ENCODE measurements at places on chromosomes 5 and 9. TPM values are rescaled to one million over a fixed set of nuclear protein-coding genes. Genes with fewer than 3 reads are reported as not detected.

DNA sequence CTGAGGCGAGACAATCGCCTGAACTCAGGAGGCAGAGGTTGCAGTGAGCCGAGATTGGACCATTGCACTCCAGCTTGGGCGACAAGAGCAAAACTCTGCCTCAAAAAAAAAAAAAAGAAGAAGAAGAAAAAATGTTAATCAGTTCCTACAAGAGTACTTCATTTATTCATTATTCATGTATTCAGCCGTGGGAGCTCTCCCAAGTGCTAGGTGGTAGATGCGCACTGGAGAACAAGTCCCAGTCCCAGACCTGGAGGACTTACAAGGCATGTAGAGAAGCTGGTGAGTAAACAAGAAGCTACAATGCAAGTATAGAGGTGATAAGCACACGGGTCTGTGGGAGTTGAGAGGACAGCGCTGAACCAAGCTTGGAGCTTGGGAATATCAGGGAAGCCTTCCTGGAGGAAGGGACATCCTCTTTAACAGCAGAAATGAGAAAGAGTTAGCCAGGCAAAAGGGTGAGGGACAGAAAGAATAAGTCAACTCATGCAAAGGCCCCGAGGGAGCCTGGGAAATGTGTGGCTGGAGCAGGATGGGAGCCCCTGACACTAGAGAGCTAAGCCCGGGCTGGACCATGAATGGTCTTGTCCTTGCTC, 17.4 kb upstream of the AQP7 start:
- no peak for DNase-seq

DNA sequence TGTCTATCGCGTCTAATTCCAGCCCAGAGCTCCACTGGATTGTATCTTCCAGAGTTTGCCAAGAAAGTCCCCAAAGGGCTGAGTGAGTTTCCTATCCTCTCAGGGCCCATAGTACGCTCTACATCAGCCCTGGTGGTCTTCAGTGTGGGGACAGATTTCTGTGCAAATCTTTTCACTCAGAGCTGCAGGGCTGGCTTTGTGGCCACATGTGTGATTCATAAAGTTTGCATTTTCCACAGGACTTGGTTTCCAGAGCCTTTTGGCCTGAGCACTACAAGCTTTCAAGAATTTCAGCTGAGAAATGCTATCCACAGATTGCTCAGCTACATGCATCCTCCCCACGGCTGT, 76.7 kb upstream of the CXCL14 start:
- no peak for DNase-seq

DNA sequence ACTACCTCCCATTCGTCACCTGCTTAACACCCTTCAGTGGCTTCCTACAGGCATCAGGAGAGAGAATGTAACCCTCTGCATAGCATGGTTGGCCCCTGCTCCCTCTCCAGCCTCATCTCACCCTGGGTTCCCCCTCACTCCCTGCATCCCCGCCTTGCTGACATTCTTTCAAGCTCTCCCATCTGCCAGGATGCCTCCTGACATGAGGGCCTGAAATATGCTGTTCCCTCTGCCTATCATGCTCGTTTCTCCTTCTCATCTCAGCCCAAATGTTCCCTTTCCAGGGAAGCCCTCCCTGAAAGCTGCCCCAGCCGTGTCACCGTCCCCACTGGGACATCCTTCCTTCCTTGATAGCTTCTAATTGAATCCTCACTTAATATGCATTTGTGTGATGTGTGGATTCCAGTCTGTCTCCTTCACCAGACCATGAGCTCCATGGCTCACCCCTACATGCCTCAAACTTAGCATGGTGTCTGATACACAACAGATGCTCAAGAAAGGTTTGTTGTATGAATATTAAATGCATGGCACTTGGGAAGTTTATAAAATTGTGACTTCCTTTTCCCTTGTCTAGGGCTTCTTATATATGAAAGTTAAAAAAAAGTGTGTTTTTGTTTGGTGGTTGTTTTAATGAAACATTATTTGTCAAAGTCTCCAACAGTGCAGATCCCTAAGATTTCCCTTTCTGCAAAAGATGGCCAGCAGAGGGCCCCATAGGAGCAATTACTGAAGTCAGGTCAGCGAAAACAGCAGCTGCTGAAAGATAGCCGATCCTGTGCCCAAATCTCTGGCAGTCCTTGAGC, 7.3 kb upstream of the C5orf58 start:
- DNase-seq, result peak; percentile 84

DNA sequence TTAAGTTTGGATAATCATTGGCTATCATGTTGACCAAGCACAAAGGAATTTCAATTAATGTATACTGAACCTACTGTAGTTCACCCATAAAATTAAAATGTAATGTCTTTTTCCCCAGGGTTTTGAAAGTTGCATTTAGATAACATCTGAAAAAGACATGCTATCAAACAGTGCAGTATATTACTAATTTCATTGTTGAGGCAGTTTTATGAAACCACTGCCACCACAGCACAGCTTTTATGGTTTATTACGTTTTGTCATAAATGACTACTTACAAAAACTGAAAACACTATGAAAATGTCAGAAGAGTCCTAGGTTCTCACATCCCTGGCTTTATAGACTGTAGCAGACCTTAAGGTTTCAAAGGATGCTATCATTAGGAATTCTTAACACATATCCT, 32.0 kb upstream of the HAPLN1 start:
- no peak for DNase-seq

- peak; percentile 88 for DNase-seq
Observed at GRCh38 chr9:77648234-77649108, at the start of gene GNA14. Gene GNA14, minus strand, starts transcription at chr9:77648322. Its CDS starts 529 bp downstream, at chr9:77647793.

Gene NUTM2G
- not detected for total RNA-seq

Gene WNT8A
- total RNA-seq, result not detected

GRCh38 chr9:26399556-26399955, 493.0 kb downstream of the CAAP1 start:
- no peak for DNase-seq

Gene INSL6
- total RNA-seq, result not detected

Gene ABLIM3
- total RNA-seq, result 45.4 TPM

DNA sequence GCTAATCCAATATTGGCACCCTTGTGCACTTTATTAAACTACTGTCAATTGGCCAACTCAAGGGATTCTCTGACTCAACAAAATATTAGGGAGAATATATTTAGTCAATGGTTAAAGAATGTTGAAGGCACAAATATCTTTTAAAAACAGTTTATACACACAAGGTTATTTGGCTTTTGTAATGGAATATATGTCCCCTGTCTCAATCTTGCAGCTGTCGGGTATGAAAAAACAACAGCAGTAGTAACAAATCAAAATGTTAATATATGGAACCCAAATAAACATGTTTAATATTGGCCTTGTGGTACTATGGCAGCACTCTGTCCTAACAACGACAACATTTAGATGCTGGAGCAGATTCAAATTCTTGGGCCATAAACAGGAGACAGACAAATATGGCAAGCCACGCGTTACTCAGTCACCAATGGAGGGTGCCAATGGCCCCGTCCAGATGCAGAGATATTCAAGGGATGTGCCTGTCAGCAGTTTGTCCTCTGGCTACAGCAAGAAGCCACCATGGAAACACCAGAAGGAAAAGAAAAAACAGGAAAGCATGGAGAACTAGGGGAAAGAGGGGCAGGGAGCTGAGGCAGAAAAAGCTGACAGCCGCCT, 342.0 kb downstream of the NDUFS4 start:
- DNase-seq, result no peak

GRCh38 chr9:101618698-101619097, 23.9 kb upstream of the PPP3R2 start:
- DNase-seq, result no peak

DNA sequence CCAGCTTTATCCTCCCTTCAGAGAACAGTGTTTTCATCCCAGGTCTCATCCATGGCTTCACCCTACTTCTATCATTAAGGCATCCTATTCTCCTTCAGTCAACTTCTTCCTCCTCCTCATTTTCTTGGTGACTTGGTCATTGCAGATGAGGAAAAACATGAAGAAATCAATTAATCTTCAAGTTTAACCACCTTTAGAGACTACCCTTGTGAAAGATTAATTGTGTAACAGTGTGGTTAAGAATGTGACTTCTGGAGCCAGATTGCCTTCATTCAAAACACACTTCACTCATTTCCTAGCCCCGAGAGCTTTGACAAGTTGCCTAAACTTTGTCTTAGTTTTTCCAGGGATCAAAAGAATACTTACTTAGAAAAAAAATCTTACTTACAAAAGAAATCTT, 110.0 kb downstream of the STK32A start:
- no peak for DNase-seq

- DNase-seq, result no peak
Observed at GRCh38 chr5:38878391-38879077, 32.7 kb downstream of the OSMR start.

DNA sequence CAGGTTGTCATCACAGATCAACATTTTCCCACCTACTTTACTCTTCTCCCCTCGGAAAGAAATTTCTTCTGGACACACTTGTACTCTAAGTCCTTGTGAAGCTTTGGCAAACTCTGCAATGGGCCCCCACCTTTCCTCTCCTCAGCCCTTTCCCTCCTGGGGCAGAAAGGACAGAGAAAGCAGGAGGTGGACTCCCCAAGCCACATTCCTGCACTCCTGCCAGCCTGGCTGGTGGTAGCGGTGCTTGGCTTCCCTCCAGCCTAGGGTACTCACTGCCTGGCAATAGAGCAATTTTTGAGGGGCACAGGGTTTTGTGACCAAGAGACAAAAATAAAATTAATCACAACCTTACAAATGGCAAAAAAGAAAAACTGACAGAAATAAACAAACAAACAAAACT, 451.4 kb downstream of the ZSWIM6 start:
- no peak for DNase-seq

Gene SYK
- total RNA-seq, result 19.5 TPM

- DNase-seq, result no peak
Observed at GRCh38 chr5:43161244-43161643, 30.8 kb upstream of the NIM1K start.

- DNase-seq, result no peak
Observed at GRCh38 chr9:70421272-70422180, 7.1 kb upstream of the KLF9 start.

DNA sequence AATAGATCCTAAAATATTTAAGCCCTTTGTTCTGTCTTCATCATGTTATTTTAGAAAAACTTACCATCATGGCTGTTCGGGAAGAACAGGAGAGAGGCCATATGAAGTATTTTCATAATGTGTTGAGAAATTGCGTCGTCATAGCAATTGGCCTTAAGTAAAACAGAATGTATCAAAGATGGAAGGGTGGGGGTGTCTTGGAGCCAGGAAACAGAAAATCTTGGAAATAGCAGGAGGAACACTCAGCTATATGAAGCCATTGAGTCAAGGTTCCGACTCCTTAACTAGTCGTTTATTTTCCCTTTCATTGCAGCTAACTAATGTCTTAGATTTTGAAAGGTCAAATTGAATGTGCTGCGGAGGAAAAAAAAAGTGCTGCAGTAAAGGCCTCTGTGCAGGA, 1.3 kb downstream of the SPTAN1 start:
- no peak for DNase-seq

- no peak for DNase-seq
Observed at GRCh38 chr5:4164167-4164566, 568.5 kb downstream of the IRX1 start.

GRCh38 chr5:83498585-83498984, 27.0 kb downstream of the VCAN start:
- no peak for DNase-seq
